ENCODE measurements at places on chromosomes 11 and 22. TPM values are rescaled to one million over a fixed set of nuclear protein-coding genes. Genes with fewer than 3 reads are reported as not detected.

Gene GPHA2
- total RNA-seq: not detected

Gene TESMIN
- 1.2 TPM for total RNA-seq

Gene MAPK1
- 87.6 TPM for total RNA-seq

Gene CARD18
- not detected for total RNA-seq

Gene CARD16
- 17.0 TPM for total RNA-seq

Gene FGF19
- 0.97 TPM for total RNA-seq
